A172 (cell line): ENCODE measurements at places on chromosomes 7 and 10.

- DNase-seq: no peak
Measured at GRCh38 chr7:120864141-120864900, 6.4 kb upstream of the TSPAN12 start.

DNA sequence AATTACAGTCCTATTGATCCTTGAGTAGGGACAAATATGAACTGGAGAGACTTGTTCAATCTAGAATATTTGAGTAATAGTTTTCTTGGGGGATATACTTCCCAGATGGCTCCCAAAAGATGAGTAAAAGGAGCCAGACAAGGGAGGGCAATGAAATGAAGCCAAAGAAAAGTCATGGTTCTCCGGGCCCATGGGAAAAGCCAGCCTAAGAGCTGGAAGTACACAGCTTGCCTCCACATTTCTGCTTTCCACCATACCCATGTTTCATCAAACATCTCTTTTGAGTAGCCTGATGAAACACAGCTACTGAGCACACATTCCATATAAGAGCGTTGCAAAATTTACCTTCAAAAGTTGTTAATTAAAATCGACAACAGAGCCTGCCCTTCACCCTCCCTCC lies 535.0 kb upstream of the FZD8 start:
- DNase-seq: no peak

GRCh38 chr7:153887749-153888569 lies 164.2 kb upstream of the DPP6 start:
- DNase-seq: no peak

- DNase-seq: no peak
Measured at GRCh38 chr7:30032310-30033125, 4.3 kb downstream of the PLEKHA8 start.

GRCh38 chr7:28433699-28434219 lies 21.4 kb downstream of the CREB5 start:
- peak; percentile 24 for DNase-seq

GRCh38 chr10:117346574-117346973 lies 28.7 kb downstream of the PDZD8 start:
- no peak for DNase-seq

GRCh38 chr10:104893701-104894100 lies 252.6 kb downstream of the SORCS3 start:
- no peak for DNase-seq

DNA sequence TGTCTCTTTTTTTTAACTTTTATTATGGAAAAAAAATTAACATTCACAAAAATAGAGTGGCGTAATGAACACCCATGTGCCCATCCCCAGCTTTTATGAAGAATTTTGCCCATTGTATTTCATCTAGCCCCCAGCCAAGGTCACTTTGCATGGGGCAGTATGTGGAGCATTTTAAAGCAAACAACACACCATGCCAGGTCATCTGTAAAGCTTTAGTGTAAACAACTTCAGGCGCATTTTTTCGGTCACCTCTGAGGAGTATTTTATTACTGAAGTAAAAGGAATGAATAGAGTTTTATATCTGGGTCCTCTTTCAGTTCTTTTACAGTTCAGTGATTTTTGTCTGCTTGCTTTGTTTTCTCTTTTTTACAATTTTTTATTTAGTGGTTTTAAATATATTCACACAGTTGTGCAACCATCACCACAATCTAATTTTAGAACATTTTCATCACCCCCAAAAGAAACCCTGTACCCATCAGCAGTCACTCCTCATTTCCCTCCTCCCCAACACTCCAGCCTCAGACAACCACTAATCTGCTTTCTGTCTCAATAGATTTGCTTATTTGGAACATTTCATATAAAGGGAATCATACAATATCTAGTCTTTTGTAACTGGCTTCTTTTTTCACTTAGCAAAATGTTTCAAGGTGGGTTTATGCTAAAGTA lies 87.9 kb downstream of the SLC37A3 start:
- no peak for DNase-seq

GRCh38 chr7:149074116-149074885 lies 16.2 kb downstream of the ZNF786 start:
- DNase-seq: no peak
